SK-N-DZ (cell line): ENCODE measurements at places on chromosomes 4 and X.

GRCh38 chr4:114272226-114272625 is 292.8 kb upstream of the ARSJ start:
- no peak for DNase-seq

DNA sequence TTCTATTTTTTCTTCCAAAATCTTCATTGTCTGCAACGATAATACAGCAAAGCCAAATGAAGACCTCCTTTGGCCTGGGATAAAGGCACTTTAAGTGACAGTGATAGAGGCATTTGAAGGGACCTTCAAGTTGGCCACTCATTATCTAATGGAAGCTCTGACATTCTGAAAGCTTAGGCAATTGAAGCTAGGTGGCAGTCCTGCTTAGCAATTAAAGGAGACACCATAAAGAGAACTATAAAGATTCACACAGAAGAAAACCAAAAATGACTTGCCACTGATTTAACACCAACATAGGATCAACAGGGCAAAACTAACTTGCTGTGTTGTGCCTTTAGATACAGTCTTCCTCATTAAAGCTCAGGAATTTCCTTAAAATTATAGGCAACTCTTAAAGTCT is 103.3 kb upstream of the TSPAN7 start:
- DNase-seq = no peak

GRCh38 chr4:73193659-73194058 is 64.9 kb downstream of the ANKRD17 start:
- DNase-seq = no peak

- DNase-seq = no peak
These were observed 11.3 kb downstream of the MAGEA1 start for GRCh38 chrX:153190381-153190780.

- no peak for DNase-seq
These were observed 45.8 kb downstream of the EVC2 start for GRCh38 chr4:5662555-5662954.

GRCh38 chr4:187232196-187232595 is 508.5 kb upstream of the FAT1 start:
- DNase-seq = no peak
